NCI-H1048 (cell line): ENCODE measurements at places on chromosomes 11 and 22.

GRCh38 chr11:110808248-110808647, 96.0 kb upstream of the ARHGAP20 start:
- DNase-seq: no peak

- DNase-seq: no peak
Observed at GRCh38 chr22:17761138-17761488, 13.2 kb downstream of the BID start.

GRCh38 chr11:70577258-70577603, 178.9 kb downstream of the CTTN start:
- DNase-seq: no peak

GRCh38 chr11:119195680-119196079, 10.4 kb downstream of the NHERF4 start:
- DNase-seq: no peak

DNA sequence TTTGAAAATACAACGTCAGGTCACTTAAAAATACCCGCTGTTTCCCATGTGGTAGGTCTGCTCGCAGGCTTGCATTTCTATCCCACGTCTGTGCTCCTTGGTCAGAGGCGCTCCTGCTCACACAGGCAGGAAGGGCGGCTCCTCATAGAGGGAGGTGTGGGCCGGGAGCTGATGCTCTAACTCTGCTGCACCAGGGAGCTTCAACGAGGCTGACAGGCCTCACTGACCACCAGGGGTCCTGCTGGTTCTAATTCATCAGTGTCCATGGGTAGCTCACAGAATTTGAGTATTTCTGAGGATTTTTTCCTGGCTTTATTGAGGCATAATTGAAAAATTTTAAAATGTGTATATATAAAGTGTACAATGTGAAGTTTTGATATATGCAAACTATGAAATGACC, 68.5 kb downstream of the PIWIL3 start:
- no peak for DNase-seq

- DNase-seq: no peak
Observed at GRCh38 chr11:67605231-67606011, 1.3 kb upstream of the NDUFV1 start.
